ENCODE measurements at places on chromosomes 3 and 15.

DNA sequence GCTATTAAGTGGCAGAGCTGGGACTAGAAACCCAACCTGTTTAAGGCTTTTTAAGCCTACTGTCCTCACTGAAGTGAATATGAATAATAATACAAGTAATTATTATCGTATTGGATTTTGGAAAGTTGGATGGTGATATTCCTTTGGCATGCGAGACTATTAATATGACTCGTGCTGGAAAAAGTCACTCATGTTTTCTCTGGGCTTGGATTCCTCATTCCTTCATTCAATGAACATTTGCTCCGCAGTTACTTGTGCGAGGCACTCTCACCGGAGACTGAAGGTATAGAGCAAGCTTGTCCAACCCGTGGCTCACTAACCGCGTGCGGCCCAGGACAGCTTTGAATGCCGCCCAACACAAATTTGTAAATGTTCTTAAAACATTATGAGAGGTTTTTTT, 694 bp downstream of the PLAAT1 start:
- DNase-seq: no peak

GRCh38 chr3:176988795-176989194, 208.5 kb downstream of the TBL1XR1 start:
- DNase-seq: no peak

DNA sequence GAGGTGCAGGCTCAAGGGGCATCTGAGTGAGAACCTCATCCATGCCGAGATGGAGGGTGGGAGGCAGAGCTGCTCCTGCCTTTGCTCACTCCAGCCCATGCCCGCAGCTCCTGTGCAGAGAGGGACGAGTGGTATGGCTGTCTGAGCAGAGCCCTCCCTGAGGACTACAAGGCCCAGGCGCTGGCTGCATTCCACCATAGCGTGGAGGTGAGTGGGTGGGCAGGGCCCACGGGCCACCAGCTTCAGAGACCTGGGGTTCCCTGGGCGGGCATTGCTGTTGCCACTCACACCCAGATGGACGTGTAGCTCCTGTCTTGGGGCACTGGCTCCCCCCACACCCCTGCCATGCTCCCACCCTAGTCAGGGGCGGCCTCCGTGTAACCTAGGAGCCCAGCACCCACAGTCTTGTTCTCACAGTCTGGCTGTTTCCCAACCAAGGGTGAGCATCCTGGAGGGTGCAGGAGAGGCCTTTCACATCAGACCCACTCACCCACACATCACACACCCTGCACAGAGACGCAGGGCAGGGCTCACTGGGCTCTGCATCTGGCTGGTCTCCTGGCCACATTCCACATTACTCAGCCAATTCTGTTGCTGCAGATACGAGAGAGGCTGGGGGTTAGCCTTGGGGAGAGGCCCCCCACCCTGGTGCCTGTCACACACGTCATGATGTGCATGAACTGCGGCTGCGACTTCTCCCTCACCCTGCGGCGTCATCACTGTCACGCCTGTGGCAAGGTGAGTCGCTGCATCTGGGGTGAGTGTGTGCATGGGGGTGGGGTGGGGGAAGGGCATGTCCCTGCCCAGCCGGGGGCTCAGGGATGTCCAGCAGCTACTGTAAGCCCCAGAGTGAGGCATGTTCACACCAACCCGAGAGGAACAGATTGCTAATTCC, 25.3 kb upstream of the NR2C2 start:
- no peak for DNase-seq

- no peak for DNase-seq
Observed at GRCh38 chr15:88181613-88182012, 74.9 kb downstream of the NTRK3 start.

- no peak for DNase-seq
Observed at GRCh38 chr15:64693134-64693533, 82.3 kb downstream of the RBPMS2 start.

DNA sequence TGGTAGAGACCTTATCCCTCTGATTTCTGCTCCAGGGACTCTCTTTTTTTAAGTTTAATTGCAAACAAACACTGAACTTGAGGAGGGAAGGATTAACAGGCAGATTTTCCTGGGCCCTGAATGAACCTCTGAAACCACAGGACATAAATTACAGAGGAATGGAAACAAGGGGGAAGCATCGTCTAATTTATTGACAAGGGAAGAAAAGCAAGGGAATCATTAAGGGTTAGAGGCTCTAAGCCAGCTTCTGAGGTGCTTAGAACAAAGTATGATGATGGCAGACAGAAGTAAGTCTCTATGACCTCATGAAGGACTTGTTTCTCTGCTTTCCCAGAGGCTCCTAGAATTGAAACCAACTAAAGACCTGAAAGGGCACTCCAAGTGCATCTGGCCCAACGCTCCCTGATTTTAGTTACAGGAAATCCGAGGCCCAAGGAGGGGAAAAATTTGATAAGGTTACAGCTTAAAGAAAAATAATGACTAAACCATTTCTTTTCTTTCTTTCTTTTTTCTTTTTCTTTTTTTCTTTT, 244.7 kb upstream of the NR2E3 start:
- no peak for DNase-seq

DNA sequence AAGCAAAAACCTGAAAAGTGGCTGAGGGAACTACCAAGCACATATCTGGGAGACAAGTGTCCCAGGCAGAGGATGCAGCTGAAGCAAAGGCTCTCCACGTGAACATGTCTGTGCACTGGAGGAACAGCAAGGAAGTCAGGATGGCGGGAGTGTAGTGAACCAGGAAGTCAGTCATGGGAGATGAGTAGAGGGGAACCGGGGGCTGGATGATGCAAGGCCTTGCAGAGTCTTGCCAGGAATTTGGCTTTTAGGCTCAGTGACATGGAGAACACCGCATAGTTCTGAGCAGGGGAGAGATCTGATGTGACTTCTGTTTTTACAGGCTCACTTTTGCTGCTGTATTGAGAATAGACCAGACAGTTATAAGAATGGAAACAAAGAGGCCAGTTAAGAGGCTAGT, 19.0 kb downstream of the C2CD4A start:
- DNase-seq: no peak

DNA sequence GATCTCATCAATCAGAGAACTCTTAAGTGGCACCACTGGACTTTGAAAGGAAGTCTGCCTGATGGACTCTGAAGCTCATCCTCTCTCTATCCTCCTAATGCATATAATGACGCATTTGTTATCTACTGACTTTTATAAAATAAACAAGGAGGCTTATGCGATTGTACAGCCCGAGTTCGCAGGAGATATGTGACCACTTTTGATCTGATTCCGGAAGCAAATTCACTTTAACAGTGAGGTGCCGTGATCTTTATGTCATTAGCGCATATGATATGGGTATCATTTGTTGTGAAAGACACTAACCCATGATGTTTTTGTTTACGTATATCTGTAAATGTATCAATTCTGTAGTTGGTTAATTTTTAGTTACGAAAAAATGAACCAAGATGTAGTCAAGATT, 427 bp upstream of the RNF111 start:
- DNase-seq: peak; percentile 9

- DNase-seq: no peak
Observed at GRCh38 chr3:119716998-119717397, 14.2 kb downstream of the CFAP91 start.

- DNase-seq: no peak
Observed at GRCh38 chr3:126907557-126907956, 75.4 kb upstream of the PLXNA1 start.

DNA sequence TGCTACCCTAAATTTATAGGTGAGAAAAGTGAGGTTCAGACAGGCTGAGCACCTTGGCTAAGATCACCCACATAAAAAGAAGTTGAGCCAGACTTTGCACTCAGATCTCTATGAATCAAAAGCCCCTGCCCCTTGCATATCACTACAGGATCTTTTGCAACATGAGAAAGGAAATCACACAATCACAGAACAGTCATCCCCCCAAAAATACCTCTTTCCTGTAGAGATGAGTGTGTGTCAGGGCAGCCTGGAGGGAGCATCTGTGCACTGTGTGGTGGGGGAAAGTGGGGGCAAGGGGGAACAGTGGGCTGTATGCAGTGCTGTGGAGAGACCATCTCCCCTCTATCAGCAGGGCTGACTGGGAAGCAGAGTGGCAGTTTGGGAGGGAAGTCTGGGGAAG, 46.6 kb downstream of the EPHB3 start:
- DNase-seq: no peak

GRCh38 chr15:36432161-36432560, 147.3 kb upstream of the CDIN1 start:
- DNase-seq: no peak

DNA sequence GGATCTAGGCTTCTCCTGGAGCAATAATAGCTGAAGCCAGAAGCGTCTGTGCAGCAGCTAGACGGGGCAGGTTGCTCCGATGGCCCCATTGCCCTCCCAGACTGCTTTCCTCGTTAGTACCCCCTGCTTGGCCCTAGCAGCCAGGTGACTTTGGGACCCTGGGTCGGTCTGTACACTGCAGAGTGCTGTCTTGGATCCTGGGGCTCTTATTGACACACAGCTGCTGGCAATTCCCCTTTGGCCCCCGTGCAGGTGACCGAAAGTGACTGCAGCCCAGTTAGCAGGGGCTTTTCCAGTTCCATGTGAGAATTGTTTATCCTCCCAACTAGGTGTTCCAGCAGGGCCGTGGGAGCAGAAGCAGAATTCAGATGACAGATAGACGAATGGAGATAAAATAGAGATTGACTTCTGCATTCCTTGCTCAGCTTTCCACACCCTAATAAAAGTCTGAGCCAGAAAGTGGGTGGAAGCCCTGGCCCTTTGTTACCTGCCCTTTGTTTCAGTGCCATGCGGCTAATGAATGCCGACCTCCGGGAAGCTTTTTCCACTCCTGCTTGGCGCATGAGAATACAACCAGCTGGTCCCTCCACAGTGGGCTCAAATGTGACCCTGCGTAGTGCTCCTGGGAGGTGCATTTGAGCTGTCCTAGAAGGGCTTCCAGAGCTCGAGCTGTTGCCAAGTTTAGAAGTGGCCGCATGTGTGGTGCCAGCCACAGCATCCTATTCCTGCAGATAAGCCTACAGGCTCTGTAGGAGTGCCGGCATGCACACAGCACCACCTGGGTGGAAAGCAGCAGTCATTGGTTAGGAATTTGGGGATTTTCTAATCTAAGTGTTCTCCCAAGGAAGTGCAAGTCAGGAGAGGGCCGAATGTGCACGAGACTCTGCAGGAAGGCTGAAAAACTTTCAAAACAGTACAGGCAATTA, 94.4 kb downstream of the SLCO3A1 start:
- DNase-seq: peak; percentile 76

DNA sequence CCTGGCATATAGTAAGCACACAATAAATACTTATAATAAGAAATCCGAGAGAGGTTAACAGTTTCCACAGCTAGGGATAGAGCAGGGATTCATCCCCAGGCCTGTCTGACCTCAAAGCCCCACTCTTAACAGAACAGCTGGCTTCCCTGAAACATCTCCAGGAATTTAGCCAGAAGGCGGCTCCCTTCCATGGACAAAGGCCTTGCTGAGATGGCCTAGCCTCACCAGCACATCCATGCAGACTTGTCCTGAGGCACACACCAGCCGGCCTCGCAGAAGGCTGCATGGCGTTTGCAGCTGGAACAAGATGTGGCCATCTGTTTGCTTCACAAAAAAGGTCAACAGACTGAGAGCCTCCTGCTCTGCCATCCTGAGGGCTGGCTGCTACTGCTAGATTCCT, 245.4 kb downstream of the SLCO3A1 start:
- DNase-seq: no peak

GRCh38 chr3:48855681-48856447, 8.2 kb upstream of the PRKAR2A start:
- DNase-seq: no peak

- no peak for DNase-seq
Observed at GRCh38 chr3:186682812-186683211, 17.0 kb downstream of the HRG start.

- no peak for DNase-seq
Observed at GRCh38 chr3:43370293-43370980, 84.1 kb downstream of the SNRK start.

DNA sequence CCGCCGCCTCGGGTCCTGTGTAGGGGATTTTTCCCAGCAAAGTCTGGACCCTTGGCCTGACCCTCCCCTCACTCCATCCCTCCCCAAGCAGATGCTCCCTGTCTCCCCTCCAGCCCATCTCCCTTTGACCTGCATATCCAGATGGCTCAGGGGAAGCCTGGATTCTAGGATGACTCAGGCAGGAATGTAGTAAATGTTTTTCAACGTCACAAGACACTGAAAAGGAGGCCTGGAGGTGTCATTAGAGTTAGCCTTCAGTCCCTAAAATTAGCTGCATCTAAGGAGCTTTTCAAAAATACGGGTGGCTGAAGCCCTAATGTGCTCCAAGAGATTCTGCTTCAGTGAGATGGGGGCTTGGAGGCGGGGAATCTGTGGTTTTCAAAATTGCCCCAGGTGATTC, 7.2 kb downstream of the ACAN start:
- peak; percentile 36 for DNase-seq

- no peak for DNase-seq
Observed at GRCh38 chr3:33523093-33523667, 83.0 kb upstream of the UBP1 start.

GRCh38 chr3:100030346-100030745, 84.0 kb downstream of the FILIP1L start:
- DNase-seq: no peak

Data from ACHN (cell line).